IMR-90 (cell line): ENCODE measurements at places on chromosomes 5 and 9.

- DNase-seq, result no peak
These were observed 2.1 kb upstream of the SH3RF2 start for GRCh38 chr5:145934276-145934675.

- DNase-seq, result peak; percentile 17
These were observed 46.1 kb upstream of the ANKH start for GRCh38 chr5:14917719-14918118.

- DNase-seq, result no peak
These were observed 28.7 kb downstream of the DIAPH1 start for GRCh38 chr5:141590127-141590526.

- no peak for DNase-seq
These were observed 1825.6 kb upstream of the CDH9 start for GRCh38 chr5:28864006-28864405.

DNA sequence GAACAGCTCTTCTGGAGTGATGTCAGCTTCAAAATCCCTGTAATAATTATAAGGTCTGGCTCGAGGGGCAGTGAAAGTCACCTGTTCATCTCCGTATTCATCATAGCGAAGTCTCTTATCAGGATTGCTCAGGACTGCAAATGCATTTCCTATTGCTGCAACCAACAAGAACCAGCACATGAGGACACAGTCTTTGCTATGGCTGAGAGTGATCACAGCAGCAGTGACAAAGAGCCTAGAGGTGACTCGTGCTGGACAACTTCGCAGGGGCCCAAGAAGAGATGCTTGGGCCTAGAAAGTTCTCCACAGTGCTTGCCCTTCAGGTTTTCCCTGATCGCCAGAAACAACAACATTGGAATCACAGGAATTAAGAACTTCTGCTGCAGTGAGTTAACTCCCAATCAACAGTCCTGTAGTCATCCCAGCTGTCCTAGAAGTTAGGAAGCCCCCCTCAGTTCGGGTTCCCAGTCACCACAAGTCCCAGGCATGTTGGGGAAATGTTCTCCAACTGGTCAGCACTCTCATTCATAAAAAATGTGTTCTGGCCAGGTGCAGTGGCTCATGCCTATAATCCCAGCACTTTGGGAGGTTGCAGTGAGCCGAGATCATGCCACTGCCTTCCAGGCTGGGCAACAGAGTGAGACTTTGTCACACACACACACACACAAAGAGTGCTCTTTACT, 13.0 kb downstream of the DNAJC18 start:
- DNase-seq, result peak; percentile 49

DNA sequence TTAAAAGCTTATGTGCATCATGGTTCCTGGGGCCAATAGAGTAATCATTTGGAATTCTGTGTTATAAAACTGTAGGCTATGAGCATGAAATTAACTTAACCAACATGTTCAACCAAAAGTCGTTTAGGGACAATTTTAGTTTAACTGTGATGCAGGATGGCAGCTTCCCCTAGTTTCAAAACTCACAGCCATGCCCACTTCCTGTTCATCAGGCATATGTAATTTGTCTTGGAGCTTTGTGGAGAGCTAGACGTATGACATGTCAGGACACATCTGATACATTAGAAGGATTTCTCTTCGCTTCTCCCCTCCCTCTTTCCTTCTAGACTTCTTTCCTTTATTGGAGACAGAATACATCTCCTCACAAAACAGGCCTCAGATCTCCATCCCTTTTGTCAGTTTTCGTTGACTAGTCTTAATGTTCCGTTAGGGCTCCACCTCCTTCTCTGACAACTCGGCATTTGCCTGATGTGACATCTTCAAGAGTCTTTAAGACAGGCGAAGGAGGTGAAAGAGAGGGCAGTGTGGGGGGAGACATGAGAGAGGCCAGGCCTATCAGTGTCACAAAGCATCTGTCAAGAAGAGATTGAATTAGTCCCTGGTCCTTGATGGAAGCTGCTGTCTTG, 176.0 kb downstream of the MSX2 start:
- no peak for DNase-seq

DNA sequence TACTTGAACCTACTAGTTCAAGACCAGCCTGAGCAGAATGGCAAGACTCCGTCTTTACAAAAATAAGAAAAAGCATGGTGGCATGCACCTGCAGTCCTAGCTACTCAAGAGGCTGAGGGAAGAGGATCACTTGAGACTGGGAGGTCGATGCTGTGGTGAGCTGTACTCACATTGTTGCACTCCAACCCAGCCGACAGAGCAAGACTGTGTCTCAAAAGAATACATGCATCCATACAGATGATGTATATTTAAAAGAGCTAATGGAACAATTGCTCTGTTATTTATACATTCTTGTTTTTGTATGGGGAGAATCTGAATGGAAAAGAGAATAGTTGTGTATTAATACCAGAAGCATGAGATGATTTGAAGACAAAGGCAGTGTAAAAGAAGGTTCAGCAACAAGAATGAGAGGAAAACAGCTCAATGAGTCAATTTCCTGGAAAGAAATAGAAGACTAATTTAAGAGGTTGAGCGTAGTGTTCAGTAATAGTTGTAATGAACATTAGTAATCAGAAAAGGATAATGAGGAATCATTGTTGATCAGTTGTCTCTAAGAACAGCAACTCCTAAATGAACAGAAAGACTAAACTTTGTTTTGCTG, 1.9 kb upstream of the LRRC70 start:
- DNase-seq, result no peak

DNA sequence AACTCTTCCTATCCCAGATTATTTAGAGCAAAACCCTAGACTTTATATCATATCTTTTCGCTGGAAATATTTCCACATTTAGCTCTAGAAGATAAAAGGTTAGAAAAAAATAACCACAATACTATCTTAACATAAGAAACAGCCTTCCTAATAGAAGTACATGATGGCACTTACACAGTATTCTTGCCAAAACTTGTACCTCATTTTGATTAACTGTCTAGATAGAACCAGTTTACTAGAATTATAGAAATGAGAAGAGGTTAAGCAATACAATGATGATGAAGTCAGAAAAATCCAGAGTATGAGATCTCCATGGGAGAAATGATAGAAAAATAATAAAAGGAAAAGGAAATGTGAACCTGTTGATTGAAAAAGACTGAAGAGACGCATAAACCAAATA, 63.1 kb downstream of the SLC12A2 start:
- DNase-seq, result no peak

DNA sequence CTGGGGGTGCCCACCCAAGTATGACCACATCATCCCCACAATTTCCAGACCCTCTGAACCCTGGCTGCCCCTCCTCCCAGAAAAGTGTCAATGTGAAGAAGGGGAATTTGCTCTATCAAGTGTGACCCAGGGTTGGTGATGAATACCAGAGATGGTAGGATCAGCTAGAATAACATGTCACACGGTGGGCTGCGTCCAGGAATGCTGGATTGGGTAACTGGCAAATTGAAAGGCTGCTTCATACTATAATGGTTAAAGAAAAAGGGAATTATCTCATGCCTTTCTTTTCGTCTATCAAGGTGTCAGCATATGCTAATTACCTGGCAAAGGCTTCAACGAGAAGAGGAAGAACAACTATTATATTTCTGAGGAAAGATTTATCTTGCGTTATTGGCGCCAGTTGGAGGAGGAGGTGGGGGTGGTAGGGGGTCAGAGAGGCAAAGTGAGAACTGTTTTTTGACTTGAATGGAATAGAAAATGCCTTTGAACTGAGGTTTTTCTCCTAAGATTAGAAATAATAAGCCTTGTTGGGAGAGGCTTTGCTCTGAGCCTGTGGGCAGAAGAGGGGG, 27.8 kb upstream of the ARAP3 start:
- DNase-seq, result no peak

GRCh38 chr5:98248949-98249348, 524.5 kb upstream of the RGMB start:
- DNase-seq, result peak; percentile 96

DNA sequence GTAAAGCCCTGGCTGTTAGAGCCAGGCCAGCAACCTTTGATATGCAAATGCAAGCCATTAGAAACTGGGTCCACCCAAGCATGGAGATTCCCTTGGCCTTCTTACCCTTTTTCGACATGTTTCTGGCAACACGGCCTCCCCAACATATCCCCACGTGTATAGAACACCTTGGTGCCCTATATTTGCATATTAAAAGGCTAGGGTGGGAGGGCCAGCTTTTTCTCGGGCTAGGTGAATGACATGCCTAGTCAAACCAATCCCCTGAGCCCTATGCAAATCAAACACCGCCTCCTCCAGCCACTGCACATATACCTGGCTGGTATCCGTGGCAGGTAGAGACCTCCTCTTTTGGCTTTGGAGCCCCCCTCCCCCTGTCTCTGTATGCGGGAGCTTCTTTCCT, 55.6 kb upstream of the ZFR start:
- no peak for DNase-seq

DNA sequence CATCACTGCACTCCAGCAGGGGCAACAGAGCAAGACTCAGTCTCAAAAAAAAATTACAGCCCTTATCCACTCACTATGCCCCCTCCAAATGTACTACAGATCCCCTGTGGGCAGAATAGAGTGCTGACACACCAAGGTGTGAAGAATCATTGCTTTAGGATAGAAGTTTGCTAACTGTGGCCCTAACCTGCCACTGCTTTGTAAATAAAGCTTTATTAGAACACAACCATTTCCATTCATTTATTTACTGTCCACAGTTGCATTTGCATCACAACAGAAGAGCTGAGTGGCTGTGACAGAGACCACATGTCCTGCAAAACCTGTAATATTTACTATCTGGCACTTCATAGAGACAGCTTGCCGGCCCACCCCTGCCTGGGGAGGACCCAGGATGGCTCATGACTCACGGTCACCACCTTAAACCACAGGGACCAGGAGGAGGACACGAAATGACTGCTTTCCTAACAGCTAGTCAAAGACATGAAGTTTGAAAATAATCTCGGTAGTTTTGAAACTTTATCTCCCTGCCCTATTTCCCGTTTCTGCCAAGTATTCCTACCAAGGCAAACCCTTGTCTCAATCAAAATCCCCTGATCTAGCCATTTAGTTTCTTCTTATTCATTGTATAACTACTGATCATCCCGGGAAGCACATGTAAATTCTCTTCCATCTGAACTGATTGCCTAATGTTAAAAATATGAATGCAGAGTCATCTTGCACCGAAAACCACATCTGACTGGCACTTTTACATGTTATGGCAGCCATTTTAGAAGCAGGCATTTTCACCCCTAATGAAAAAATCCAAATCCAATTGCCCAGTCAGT, 206.1 kb downstream of the SLIT3 start:
- DNase-seq, result peak; percentile 0

GRCh38 chr5:132369474-132370180, at the start of gene SLC22A5:
Gene SLC22A5 (plus strand): TSS chr5:132369710. CDS start chr5:132369973, 263 bp downstream.
- DNase-seq, result peak; percentile 33

- peak; percentile 26 for DNase-seq
These were observed 9.0 kb upstream of the CATSPER3 start for GRCh38 chr5:134958755-134959154.

GRCh38 chr9:80797101-80797829, 892.1 kb downstream of the TLE1 start:
- no peak for DNase-seq

DNA sequence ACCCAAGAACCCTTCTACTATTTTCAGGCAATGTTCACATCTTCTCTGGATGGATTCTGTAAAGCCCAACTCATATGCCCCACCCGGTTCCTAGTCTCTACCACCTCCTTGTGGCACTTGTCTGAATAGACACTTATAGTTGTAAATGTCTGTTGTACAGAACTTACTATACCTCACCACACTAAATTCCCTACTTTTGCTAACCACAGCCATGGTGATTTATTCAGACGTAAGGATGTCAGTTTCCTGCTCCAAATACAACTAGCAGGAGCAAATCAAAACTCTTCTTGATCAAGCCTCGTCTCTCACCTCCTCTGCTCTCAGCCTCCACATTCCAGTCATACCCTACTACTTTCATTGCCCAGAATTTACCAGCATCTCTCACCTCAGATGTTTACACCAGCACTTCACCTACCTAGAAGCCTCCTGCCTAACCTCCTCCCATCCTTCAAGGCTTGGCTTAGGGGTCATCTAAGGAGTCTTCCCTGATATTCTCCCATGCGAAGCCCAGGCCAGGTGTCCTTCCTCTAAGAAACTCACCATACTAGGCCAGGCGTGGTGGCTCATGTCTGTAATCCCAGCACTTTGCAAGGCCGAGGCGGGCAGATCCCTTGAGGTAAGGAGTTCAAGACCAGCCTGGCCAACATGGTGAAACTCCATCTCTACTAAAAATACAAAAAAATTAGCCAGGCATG, 75.5 kb downstream of the MAPKAP1 start:
- peak; percentile 57 for DNase-seq

- peak; percentile 79 for DNase-seq
These were observed 339.0 kb downstream of the NSG2 start for GRCh38 chr5:174384509-174384947.

- DNase-seq, result no peak
These were observed 5.1 kb upstream of the SLC22A4 start for GRCh38 chr5:132289097-132289496.
